ENCODE measurements at places on chromosomes 1 and 21. TPM values are rescaled to one million over a fixed set of nuclear protein-coding genes. Genes with fewer than 3 reads are reported as not detected.
A peak's percentile ranks its signal among the peaks of the same experiment; 100 is the strongest.

The LCE2A gene
- total RNA-seq, result not detected

- DNase-seq, result no peak
Observed at GRCh38 chr1:1973716-1974642, 29.6 kb downstream of the CFAP74 start.

The S100A1 gene
- not detected for total RNA-seq

DNA sequence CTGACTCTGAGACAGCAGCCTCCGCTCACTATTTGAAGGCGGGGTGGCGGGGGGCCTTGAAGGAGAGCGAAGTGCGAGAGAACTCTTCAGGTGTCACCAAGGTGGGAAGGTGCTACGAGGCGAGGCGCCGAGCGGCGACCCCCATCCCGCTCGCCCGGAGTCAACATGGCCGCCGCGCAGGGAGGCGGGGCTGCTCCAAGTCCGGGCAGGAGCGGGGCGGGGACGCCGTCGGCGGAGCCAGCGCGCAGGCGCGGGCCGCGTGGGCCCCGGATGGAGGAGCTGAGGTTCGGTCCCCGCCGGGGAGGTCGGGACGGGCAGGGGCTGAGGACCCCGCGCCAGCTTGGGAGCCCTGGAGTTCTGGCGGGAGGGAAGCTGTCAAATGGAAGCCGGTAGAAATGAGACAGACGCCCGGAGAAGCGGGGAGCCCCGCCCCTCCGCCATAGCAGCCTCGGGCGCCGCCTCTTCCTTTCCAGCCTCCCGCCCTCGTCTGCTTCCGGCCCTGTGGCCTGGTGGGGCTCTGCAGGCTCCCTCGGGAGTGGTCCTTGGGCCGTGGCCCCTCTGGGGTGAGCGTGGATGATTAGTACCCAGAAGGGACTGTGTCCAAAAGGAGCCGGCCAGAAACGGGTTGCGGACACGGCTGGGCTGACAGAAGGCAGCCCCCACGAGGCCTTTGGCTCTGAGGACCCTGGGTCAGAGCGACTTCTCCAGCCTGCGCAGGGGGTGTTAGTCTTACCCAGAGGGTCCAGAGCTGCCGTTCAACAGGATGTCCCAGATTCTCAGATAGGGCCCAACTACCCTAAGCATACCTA lies at the start of gene PIGV:
PIGV (plus strand) TSS at position 245 of the 809 bp plus-strand sequence. CDS start 2,866 bp downstream, outside the sequence.
- peak; percentile 88 for DNase-seq

The CLIC6 gene
- total RNA-seq, result not detected

GRCh38 chr1:223771814-223772770 lies 59.8 kb downstream of the CAPN2 start:
- DNase-seq, result peak; percentile 95

The CFAP107 gene
- not detected for total RNA-seq

GRCh38 chr21:36663033-36663855 lies 35.7 kb upstream of the SIM2 start:
- no peak for DNase-seq

DNA sequence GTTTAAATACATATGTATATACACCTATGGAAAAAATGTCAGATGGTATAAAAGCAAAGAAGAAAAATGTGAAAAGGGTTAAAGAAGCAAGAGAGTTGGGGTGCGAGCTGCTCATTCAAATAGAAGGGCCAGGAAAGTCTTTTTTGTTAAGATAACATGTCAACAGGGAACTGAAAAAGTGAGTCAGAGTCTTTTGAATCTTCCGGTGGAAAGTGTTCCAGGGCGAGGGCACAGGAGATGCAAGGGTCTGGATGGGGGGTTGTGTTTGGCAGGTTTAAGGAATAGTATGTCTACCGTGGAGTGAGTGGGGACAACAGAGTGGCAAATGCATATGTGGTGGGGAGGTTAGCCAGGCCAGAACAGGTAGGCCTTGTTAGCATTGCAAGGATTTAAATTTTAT lies 22.2 kb upstream of the GNG12 start:
- DNase-seq, result no peak

DNA sequence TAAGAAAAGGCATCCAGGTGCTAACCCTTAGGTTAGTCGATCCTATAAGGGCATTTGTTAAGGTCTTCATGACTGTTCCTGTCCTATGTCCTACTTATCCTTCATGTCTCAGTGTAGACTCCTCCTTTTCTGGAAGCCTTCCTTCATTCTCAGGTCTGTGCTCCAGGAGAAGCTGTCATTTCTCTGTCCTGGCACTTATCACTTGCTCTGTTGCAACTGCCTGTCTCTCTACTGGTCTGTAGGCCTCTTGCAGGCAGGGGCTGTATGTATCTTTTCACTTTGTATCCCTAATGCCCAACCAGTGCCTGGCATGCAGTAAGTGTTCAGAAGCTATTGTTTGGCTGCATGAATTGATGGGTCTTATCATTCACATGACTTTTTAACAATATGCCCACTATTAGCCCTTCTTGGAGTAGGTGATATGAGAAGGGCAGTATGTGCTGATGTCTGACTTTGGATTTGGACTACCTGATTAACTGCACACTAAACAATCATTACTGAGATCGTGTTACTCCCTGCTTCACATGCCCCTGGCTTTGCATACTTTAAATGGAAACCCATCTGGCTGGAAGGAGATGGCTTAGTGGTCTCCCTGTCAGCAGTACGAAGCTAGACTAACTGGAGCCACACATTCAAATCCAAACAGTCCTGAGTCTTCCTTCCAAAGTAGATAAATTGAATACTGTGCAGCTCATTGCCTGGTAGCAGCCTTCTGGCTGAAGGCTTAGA lies 88.8 kb downstream of the RGL1 start:
- no peak for DNase-seq

GRCh38 chr1:214264196-214264595 lies 16.8 kb upstream of the SMYD2 start:
- DNase-seq, result no peak

GRCh38 chr1:23801338-23801748 lies 789 bp upstream of the GALE start:
- DNase-seq, result no peak

The FOXD3 gene
- total RNA-seq, result not detected

The FCAMR gene
- total RNA-seq, result 0.14 TPM

GRCh38 chr1:167763525-167764220 lies 41.9 kb downstream of the MPZL1 start:
- no peak for DNase-seq

The NUF2 gene
- 24.5 TPM for total RNA-seq

DNA sequence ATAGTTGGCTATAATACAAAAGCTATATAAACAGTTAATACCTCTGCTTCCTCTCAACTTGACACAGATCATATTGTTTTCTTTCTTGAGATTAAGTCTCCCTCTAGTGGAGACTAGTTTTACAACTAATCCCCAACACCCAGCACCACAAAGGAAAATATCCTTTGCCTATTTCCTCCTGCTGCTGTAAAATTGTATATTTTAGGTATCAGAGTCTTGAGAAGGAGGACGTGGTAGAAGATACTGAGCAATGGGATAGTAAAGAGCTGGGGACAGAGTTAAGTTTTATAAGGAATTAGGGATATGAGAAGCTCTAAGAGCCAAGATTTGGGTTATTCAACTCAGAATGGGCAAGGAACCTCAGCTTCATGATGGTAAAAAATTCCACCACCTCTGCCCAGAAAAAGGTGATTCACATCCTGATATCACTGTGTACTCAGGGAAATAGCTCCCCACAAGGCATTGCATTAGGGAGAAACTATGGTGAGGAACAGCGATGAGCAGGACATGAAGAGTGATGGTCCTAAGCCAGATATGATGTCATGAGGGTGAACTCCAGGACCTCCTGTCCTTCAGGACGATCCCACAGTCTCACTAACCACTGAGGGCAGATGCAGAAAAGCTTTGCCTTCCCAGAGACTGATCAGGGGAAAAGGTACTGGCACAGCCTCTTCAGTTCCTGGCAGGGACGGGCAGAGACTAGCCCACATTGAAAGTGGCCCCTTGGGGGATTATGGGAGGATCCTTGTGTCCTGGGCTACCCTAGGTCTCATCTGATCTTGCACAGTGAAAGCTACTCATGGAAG lies 14.7 kb upstream of the CFAP126 start:
- DNase-seq, result peak; percentile 58

GRCh38 chr1:244354810-244355278 lies 96.9 kb downstream of the ADSS2 start:
- no peak for DNase-seq

DNA sequence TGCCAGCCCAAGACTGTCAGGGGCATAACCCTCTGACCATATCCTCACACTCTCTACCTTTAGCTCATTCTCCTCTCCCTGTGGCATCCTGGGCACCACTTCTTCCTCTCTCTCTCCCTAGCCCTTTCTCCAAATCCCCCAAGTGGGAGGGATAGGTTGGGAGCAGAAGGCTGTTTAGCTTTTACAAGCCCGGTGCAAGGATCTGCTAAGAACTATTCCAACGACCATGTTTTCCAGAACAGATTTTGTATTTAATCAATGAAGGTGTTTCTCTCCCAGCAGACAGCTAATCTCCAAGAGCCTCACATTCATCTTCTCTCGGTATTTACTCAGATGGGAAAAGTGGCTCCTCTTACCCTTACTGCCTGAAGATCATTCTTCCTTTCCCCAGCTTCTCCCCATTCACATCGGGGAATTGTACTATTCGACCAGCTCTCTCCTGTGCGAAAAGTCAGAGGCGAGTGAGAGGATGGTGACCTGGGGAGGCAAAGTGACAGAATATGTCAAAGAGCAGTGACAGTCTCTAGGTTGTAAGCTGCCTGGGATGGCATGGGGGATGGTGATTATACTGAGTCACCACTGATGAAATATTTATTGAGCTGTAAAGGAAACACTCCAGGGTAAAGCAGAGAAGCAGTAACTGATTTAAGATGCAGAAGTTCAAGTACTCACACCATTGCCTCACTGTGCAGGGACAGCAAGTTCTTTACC lies 47.0 kb upstream of the RBM15 start:
- DNase-seq, result peak; percentile 30

The SNAPIN gene
- total RNA-seq, result 78.5 TPM

- DNase-seq, result no peak
Observed at GRCh38 chr1:149966405-149966804, 29.7 kb upstream of the MTMR11 start.

GRCh38 chr1:203871114-203871880 lies 9.9 kb downstream of the SNRPE start:
- peak; percentile 47 for DNase-seq

DNA sequence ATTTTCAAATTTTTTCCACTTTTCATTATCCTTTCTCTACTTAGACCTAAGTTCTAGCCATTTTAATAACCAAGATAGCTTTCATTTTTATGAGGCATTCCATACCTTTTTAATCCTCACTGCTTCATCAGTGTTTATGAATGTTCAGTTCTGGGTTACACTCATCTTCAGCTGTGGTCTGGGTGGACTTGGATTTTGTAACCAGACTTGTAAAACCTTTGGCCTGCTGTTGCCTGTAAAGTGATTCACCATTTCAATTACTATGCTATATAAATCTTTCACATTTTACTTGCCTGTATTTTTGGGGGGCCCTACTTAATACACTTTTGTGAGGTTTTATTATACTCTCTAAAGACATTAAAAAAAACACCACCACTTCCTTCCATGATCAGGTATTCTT lies 46.2 kb downstream of the USP25 start:
- DNase-seq, result no peak

The RPS6KC1 gene
- 11.6 TPM for total RNA-seq

GRCh38 chr1:231871878-231872277 lies 245.3 kb downstream of the DISC1 start:
- no peak for DNase-seq

DNA sequence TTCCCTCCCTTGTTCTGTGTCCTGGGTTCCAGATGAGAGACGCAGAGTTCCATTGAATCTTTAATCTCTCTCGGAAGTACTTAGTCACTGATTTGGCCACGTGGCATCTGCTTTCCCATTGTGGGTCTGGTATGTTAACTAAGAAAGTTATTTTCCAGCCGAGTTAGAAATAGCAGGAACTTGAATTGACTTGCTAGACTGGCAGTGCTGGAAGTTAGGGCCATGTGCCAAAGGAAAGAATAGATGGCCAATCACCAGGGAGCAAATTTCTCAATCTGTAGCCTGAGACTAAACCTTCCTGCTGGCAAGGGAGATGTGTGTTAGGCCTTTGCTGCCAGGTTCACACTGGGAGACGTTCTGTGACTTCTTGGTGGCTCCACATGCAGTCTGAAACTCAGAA lies 24.2 kb upstream of the SLFNL1 start:
- no peak for DNase-seq

DNA sequence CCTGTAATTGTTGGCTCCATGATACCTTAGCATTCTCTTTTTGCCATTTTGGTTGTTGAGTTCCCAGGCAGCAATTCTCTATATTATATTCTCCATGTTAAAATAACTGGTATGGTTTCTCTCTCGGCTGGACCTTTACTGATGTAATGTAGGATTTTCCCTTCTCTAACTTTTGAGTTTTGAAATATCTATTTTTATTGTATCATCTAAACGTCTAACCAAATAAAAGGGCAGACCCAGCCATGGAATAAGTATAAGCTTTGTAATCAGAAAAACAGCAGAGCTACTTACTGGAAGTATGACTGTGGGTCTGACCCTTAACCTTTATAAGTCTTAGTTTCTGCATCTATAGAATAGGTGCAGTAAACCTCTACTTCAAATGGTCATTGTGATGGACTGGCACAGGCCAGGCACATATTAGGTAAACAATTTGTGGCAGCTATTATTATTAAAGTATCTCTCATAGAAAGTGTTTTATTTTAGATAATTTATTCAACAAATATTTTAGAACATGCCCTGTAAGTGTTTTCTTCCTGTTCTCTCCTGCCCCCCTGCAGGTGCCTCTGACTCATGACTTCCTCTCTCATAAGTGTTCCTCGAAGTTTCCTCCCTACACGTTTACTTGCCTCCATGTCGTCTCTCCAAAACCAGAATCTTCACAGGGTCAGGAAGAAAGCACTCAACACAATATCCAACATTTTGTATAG lies 224.9 kb upstream of the FGGY start:
- no peak for DNase-seq

DNA sequence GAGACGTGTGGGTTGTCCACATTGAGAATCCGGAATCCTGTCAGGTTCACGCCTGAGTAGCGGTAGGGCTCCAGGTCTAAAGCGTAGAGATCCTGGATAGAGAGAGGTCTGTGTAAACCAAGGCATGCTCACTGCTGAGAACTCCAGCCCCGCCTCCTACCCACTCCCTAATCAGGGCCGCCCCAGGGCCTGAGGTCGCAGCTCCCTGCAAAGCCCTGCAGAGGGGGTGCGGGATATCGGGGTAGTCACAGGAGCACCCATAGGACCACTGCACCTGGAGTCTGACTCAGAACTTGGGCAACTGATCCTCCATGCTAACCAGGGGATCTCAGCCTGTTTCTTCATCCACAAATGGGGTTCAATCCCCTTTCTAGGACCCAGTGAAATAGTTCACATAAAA lies 174.4 kb downstream of the GRIK3 start:
- DNase-seq, result no peak

DNA sequence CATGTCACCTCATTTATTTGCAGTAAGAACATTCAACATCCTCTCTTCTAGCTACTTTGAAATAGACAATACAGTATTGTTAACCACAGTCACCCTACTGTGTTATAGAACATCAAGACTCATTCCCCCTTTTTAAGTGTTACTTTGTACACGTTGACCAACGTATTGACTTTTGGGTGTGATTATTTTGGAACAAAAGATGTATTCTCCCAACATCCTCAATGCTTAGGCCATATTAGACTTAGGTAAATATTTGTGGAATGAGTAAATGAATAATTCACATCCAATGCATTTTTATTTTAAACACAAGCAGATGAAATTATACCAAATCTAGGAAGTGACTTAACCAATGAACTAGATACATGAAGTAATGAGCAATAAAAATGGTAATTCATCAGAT lies 296.6 kb downstream of the CHRM3 start:
- DNase-seq, result no peak

The ANKRD45 gene
- total RNA-seq, result 0.91 TPM

- no peak for DNase-seq
Observed at GRCh38 chr21:29219165-29219770, 79.5 kb upstream of the BACH1 start.

The HSD11B1 gene
- not detected for total RNA-seq

All from Caki2 (cell line).